ENCODE measurements at places on chromosomes 5 and 9.

DNA sequence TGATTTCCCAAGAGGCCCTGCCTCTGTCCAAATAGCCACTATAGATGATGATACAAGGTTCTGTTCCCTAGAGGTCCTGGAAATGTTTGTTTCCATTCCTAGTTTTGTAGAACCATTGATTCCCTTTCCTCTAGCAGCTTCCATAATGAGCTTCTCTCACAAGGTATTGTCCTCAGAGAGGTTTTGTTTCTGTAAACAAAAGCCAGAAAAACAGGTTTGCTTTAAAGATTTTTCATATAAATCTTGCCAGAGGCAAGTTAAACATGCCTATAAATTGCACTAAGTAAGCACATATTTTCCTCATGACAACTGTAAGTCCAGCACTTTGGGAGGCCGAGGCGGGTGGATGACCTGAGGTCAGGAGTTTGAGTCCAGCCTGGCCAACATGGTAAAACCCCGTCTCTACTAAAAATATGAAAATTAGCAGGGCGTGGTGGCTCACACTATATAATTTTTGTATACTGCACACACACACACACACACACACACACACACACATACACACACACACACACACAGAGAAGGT, 1787.7 kb downstream of the EFNA5 start:
- no peak for DNase-seq
- no peaks in the 10 kb centered on the region for H3K27me3 ChIP-seq
- no peaks in the 10 kb centered on the region for H3K4me1 ChIP-seq
- H3K27ac ChIP-seq, result no peak overlapping the region

DNA sequence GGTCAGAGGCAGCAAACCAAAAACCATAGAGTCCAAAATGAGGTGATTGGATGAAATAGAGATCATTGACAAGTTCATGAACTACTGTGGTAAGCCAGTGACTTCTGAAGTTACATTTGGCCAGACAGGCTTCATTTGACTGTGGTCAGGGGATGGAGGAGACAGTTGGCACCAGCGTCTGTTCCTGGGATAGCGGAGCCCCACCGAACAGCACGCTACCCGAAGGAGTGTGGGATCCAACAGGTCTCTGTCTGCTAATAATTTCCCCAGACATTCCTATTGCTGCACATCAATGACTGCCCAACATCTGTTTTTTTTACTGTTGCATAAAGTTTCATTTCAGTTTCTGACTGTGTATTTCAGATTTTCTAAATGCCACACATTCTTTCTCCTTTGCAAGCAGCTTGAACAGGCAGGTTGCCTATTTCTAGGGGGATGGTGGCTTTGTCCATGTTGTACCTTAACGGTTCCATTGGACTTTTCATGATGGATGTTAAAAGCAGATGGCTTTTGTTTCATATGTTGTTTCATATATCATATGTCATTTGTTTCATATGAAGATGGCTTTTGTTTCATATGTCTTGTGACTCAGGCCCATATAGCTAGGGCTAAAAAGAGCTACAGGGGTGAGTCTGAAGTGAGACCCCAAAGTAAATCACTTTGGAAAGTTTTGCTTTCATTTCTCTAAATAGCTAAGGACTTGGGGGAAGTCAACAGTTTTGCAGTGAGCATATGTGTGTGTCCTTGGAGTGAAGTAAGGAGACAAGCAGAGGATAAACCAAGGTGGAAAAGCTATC, 180.8 kb downstream of the GOLPH3 start:
- no peak for DNase-seq
- H3K27me3 ChIP-seq, result no peaks in the 10 kb centered on the region
- no peak overlapping the region for H3K4me3 ChIP-seq
- H3K36me3 ChIP-seq, result no peaks in the 10 kb centered on the region
- no peaks in the 10 kb centered on the region for H3K4me1 ChIP-seq

DNA sequence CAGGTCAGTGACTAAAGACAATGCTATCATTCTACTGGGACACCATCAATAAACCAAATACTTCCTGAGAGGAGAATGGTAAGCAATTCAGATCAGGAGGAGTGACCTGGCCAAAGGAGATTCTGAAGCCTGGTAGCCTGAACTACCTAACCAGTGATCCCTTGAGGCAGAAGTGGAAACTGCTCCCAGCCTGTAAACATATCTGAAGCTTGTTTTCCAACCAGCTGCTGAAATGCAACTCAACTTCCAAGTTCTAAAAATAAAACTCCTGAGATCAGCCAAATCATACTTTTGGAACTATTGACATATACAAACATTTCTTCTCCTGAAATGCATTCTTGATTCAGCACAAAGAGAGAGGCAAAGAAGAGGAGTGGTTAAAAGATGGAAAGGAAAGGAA, 204.1 kb downstream of the EBF1 start:
- peak; percentile 27 for DNase-seq
- no peaks in the 10 kb centered on the region for H3K27me3 ChIP-seq

DNA sequence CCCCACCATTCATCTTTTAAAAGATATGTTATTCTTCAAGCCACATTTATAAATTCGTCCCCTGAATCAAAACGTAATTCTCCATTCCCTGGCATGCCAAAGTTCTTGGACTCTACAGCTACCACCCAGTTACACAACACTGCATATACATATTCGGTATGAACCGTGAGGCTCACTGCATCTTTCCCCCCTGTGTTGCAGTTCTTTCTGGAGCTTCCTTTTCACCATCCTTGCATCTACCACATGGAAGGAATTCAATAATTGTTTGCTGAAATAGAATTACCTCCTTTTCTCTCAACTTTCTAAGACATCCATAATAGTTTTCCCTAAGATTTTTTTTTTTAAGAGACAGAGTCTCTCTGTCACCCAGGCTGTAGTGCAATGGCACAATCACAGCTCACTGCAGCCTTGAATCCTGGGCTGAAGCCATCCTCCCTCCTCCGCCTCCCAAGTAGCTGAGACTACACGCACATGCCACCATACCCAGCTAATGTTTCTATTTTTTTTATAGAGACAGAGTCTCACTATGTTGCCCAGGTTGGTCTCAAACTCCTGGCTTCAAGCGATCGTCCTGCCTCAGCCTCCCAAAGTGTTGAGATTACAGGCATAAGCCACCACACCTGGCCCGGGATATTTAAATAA, 3.3 kb downstream of the LPAR1 start:
- H3K36me3 ChIP-seq, result no peaks in the 10 kb centered on the region
- no peak overlapping the region for H3K4me3 ChIP-seq
- H3K27me3 ChIP-seq, result no peaks in the 10 kb centered on the region
- H3K4me1 ChIP-seq, result peaks cover 2% of the 10 kb centered on the region
- DNase-seq, result no peak

GRCh38 chr5:92749943-92750342, 831.1 kb downstream of the NR2F1-AS1 start:
- H3K4me1 ChIP-seq, result no peaks in the 10 kb centered on the region
- no peak overlapping the region for H3K4me3 ChIP-seq
- H3K27me3 ChIP-seq, result no peaks in the 10 kb centered on the region
- H3K27ac ChIP-seq, result no peak overlapping the region
- DNase-seq, result peak; percentile 78
- H3K36me3 ChIP-seq, result no peaks in the 10 kb centered on the region

GRCh38 chr5:91839233-91839632, 456.1 kb upstream of the ARRDC3 start:
- H3K27me3 ChIP-seq, result no peaks in the 10 kb centered on the region
- no peak overlapping the region for H3K27ac ChIP-seq
- no peaks in the 10 kb centered on the region for H3K4me1 ChIP-seq
- no peak for DNase-seq
- no peaks in the 10 kb centered on the region for H3K36me3 ChIP-seq

- no peak overlapping the region for H3K4me3 ChIP-seq
- DNase-seq, result no peak
- H3K27me3 ChIP-seq, result no peaks in the 10 kb centered on the region
- no peak overlapping the region for H3K27ac ChIP-seq
- H3K36me3 ChIP-seq, result no peaks in the 10 kb centered on the region
- no peaks in the 10 kb centered on the region for H3K4me1 ChIP-seq
These were observed 102.5 kb upstream of the PANK3 start for GRCh38 chr5:168681556-168682183.

DNA sequence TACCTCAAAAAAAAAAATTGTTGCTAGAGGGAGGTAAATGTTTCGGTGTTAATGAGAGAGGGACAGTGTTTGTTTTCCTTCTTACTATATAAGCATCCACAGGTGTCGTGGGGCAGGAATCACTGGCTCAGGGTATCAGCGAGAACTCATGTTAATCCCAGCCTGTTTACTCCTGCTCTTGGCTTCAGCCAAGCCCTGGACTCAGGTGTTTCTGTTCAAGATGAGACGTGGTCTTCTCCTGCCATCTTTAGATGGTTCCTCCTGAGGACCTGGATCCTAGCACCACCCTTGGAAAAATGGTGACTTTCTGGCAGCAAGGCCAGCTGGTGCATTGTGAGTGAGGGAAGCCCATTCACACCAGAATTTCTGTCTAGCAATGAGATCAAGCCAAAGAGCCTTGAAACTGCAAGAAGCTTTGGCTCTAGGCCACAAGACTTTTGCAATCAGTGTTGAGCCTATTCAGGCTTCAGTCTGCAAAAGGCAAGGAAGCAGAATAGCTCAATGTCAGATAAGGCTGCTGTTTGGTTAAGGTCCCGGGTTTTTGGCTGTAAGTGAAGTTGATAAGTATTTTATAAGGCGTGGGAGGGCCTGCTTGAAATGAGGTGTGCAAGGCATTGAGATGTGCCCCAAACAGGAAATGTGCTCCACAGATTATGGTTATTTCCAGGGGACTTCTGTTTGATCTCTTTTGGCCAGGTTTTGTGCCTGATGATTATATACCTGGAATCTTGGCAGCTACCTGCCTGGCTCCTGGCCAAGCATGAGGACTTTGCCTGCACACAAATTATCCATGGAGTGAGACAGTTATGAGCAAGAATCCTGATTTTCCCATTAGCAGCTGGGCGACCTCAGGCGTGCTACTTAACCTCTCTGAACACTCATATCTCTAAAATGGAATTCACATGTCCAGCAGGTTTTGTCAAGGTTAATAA, 99.8 kb downstream of the TENT4A start:
- no peaks in the 10 kb centered on the region for H3K27me3 ChIP-seq
- DNase-seq, result no peak
- no peak overlapping the region for H3K27ac ChIP-seq
- H3K4me1 ChIP-seq, result no peaks in the 10 kb centered on the region
- H3K36me3 ChIP-seq, result no peaks in the 10 kb centered on the region

GRCh38 chr5:134245101-134245604, 19.3 kb upstream of the PPP2CA start:
- peak; percentile 65 for DNase-seq
- H3K27me3 ChIP-seq, result no peaks in the 10 kb centered on the region
- H3K27ac ChIP-seq, result no peak overlapping the region
- H3K4me3 ChIP-seq, result no peak overlapping the region

- H3K4me1 ChIP-seq, result no peaks in the 10 kb centered on the region
- no peaks in the 10 kb centered on the region for H3K36me3 ChIP-seq
- no peak overlapping the region for H3K4me3 ChIP-seq
- peak; percentile 5 for DNase-seq
- no peak overlapping the region for H3K27ac ChIP-seq
These were observed 370.2 kb upstream of the C9orf72 start for GRCh38 chr9:27943501-27943900.

DNA sequence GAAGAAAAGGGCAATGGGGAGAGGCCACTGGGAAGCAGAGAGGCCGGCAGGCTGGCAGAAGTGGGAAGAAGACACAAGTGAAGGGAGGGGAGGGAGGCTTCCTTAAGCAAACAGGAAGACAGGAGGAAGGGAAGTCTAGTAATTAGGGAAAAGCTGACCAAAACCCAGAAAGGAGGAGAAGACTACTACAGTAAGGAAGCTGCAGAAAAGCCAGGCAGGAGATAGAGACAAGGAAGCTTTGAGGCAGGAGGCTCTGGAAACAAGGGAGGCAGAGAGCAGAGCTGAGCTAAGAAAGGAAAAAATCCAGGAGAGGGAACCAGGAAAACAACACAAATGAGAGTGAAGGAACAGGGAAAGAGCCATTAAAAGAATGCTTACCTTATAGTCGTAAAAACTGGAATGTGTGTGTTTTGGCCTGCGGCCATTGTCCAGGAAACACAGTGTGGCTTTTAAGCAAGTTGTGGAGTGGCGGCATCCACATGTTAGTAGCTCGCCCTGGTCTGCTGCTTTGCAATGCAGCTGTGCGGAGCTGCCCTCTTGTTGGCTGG, 317.1 kb upstream of the CLINT1 start:
- H3K36me3 ChIP-seq, result no peaks in the 10 kb centered on the region
- H3K27me3 ChIP-seq, result no peaks in the 10 kb centered on the region
- DNase-seq, result peak; percentile 6
- no peak overlapping the region for H3K4me3 ChIP-seq

DNA sequence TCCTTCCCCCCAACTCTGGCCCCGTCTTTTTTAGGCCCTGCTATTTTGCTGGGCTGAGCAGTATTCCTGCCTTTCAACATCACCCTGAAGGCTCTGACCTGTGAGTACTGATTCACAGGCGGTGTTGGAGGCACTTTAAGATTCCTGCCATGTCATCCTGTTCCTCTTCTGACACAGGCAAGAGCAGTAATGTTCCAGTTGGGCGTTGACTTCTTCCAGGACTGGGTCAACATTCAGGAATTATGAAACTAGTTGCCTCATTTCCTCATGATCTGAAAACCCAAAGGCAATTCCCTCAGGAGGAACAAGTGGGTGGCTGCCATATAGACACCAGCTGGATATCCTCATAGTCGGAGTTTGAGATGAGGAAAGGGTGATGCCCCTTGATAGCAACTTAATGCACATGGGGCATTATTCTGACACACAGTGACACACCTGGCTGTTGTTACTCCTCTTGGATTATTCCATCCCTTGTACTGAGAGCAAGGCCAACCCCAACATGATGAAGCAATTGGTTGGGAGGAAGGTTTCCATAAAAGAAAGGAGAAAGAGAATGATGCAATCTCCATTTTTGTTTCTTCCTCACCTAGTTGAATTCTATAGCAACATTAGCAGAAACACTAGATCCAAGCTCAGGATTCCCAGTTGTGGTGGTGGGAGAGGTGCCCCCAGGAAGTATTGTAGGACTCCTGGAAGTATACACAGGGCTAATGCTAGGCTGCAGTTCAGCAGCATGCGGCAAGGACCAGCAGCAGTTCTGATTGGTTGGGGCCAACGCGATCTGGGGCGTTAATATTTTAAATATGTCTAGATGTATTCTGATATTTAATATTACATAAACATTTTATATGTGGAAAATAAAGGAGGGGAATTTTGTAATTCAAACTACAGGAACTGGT, 19.6 kb upstream of the GLRX start:
- no peak overlapping the region for H3K27ac ChIP-seq
- no peaks in the 10 kb centered on the region for H3K36me3 ChIP-seq
- no peaks in the 10 kb centered on the region for H3K4me1 ChIP-seq
- no peak overlapping the region for H3K4me3 ChIP-seq

- H3K27ac ChIP-seq, result no peak overlapping the region
- H3K4me3 ChIP-seq, result no peak overlapping the region
- DNase-seq, result no peak
- H3K27me3 ChIP-seq, result no peaks in the 10 kb centered on the region
- H3K4me1 ChIP-seq, result no peaks in the 10 kb centered on the region
- no peaks in the 10 kb centered on the region for H3K36me3 ChIP-seq
These were observed 14.5 kb upstream of the FAM170A start for GRCh38 chr5:119614838-119615237.

All from mesendoderm (in vitro differentiated cells).